ENCODE measurements at places on chromosomes 2 and 18.

DNA sequence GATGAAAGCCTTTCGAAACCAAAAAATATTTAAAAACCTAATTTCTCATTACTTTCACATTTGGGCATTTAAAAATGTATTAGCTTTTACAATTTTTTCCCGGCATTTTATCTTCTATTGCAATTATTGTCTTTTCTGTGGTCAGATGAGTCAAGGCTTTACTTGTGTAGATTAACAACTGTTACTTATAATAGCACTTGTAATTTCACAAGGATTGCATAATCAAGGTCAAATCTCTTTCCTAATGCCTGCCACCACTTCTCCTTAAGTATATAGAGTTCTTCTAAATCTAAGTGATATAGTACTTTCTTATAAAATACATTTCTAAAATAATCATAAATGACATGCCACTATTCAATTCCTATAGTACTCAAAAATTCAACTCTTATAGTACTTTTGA, 67.2 kb downstream of the SLC8A1 start:
- DNase-seq, result no peak

DNA sequence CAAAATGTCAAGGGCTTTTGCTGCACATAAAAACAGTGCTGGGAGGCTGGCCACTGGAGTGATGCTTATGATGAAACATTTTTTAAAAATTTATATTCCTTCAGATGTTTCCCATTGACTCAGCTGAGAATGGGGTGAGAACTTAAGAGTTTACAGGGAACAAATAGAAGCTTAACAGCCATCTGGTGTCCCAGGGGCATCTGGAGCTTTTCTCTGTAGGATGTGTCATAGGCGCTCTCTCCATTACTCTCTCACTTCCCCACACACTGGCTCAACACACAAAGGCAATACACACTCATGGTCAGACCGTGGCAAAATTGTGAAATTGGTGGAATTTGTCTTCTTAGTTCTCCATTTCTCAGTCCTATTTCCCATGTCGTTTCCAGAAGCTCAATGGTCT, 783.1 kb upstream of the LRRTM1 start:
- DNase-seq, result no peak

DNA sequence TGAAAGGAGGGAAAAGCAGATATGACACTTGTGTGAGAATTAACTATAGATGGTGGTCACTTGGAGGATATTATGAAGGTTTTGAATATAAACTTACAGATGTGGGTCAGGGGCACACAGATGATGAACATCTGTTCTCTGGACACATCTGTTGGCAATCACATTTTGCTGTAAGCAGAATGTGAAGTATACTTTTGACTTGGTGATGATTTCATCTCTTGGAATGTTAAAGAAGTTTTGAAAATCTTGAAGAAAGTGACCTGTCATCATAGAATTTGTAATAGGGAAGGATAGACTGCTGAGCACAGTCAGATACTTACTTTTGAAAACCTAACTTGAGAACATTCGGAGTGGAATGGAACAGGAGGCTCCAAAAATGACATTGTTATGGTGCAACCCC, 40.2 kb downstream of the PIKFYVE start:
- DNase-seq, result no peak

GRCh38 chr2:43123981-43124686, 102.3 kb downstream of the ZFP36L2 start:
- no peak for DNase-seq

DNA sequence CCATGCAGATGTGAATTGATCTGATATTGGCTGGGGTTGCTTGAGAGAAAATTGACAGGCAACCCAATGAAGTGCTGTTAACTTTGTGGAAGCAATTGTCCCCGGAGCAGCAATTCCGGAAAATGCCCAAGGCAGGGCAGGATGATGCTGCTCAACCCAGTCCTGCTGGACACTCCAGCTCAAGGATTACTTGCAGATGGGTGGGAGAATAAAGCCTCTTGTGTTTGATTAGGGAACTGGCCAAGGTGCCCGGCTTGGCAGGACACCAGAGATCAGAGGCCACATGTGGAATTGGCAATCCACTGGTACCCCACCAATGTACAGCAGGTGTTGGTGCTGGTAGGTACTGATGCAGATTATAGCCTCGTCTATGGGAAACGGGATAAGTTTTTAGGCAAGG, 12.3 kb upstream of the C2orf42 start:
- no peak for DNase-seq

DNA sequence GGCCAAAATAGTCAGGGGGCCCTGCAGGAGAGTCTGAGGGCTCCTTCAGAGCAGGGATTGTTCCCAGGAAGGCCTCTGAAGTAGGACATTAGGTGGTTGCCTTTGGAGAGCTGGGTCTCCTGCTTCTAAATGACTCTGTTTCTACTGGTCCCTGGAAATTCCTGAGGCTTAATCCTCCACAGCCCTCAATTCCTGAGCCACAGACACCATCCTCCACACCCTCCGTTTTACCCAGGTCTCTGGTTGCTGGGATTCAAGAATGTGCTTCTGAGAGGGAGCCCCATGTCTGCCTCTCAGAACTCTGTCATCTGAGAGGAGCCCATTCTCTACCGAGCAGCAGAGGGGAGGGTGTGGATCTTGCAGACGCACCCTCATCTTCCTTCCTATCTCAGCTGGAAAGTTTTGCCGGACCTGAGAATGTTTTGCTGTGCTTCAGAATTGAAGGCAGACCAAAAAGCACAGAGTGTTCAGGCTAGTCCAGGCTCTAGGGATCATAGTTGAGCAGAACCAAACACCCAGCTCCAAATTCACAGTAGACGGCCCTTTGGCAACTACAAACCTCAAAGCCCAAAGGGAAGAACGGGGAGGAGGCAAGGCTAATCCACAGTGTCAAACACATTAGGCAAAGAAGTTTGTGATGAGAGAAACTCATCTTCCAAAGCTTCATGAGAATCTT, 8.1 kb downstream of the VIT start:
- DNase-seq, result no peak

DNA sequence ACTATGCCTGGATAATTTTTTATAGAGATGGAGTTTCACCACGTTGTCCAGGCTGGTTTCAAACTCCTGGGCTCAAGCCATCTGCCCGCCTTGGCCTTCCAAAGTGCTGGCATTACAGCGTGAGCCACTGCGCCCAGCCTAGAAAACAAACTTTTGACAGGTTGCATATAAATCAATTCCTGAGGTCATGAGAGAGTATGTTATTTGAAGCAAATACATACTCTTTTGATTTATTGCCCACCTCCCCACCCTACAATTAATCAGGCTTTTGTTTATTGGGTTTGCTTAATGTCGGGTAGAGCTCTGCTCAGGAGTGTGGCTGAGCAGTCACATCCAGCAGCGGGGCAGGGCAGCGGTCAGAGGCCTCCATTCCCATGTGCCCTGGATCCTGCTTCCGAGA, 37.9 kb upstream of the ASB1 start:
- no peak for DNase-seq
